Activated gamma-delta T cell treated with anti-CD3 and anti-CD28 coated beads, Interleukin-2, amount 50 U/mL, for 16 hours (primary cell): ENCODE measurements at places on chromosomes 6 and 20.

DNA sequence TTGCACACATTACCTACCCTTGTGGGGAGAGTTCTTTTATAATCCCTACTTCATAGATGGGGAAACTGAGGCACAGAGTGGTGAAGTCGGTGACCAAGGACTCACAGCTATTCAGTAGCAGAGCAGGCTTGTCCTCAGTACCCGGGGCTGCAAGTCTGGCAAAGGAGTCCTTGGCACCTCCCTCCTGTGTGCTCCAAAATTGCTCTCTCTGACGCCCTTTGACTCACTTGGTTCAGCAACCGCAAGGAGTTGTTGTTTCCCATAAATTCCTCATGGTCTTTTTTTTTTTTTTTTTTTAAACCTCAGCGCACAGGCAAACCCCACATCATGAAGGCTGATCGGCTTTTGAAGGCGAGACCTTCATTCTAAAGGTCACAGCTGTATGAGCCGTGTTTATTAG is 143.2 kb downstream of the CEBPB start:
- DNase-seq: no peak

DNA sequence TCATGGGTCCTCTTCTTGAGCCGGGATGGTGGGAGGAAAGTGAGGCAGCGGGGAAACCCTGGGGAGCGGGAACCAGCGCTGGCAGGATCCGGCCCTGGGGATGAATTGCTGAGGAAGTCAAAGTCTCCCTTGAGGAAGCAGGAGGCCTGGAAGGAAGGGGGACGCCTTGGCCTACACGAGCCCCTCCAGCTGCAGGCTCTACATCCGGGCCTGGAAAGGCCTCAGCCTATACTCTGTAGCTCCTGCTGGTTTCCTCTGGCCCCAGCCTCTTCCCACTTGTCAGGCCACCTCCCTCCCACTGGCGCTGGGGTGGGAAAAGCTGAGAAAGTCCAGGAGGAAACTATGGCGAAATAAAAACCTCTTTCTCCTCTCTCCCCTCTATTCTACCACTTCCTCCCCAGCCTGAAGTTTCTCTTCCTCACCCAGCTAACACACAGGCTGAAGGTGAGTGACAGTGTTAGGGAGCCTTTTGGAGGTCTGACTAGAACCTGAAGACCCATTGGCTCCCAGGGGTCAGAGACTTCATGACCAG is 14.9 kb downstream of the TREML2 start:
- no peak for DNase-seq

DNA sequence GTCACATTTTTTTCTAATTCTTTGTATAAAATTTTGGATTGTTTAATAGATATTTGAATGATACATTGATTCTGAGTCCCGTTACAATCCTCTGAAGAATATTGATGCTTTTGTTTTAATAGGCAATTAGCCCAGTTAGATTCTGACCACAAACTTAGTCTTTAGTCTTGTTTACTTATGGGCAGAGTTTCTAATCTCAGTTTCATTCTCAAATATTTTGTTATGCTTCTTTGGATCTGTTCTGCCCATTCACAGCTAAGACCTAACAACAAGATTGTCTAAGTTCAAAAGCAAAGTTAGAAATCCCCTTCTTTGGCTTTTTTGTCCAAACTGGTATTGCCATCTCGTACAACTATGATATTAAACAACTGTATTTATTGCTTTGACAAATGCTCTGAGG is 58.0 kb downstream of the TBXT start:
- no peak for DNase-seq

DNA sequence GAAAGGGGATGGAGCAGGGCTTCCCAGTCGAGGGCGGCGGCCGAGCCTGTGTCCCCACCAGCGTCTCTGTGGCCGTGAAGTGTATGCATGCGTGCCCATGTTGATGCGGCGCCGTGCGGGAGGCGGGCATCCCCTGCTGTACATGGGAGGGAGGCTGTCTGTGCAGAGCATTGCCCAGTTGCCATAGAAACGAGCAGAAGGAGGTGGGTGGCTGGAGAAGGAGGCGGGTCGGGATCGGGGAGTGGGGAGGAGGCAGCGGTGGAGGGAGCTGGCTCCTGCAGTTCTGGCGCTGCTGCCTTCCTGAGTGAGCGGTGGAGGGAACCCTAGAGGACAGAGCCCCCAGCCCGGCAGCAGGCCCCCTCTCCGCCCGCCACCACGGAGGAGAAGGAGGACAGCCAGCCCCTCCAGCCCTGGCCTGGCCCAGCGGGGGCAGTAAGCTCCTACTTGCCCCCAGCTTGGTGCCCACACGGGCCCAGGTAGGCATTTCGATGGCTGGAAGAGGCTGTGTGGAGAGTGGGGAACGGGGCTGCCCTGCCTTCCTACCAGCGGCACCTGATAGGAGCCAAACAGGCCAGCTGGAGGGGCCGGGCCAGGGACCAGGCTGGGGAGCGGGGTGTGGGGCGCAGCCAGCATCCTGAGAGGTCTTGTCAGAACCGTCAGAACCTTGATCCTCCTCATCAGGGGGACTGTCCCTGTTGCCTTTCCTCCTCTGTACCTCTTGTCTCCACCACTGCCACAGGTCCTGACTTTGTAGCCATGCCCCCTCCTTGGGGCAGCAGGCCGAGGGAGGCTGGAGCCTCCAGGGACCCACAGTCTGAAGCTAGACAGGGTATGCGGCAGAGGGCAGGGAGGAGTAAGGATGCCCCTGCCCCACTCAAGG is 41.3 kb downstream of the SPDEF start:
- no peak for DNase-seq

- DNase-seq: no peak
Observed at GRCh38 chr6:129637340-129638054, 72.5 kb downstream of the ARHGAP18 start.

- DNase-seq: no peak
Observed at GRCh38 chr6:144351379-144352127, 66.4 kb downstream of the UTRN start.
